ENCODE measurements at places on chromosomes 13 and 19.

DNA sequence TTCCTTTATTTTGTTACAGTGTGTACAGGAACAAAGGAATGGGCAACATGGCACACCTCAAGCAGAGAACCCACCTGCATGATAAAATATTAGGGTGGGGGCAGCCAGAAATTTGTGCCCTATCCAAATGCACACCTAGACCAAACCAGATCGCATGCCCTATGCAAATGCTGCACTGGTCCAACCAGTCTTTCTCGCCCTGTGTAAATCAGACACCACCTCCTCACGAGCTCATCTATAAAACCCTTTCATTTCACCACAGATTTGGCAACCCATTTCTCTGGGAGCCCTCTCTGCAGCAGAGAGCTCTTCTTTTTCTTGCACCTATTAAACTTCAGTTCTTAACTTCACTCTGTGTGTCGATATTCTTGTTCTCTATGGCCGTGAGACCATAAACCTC is 1559.2 kb downstream of the SLITRK1 start:
- DNase-seq, result no peak

DNA sequence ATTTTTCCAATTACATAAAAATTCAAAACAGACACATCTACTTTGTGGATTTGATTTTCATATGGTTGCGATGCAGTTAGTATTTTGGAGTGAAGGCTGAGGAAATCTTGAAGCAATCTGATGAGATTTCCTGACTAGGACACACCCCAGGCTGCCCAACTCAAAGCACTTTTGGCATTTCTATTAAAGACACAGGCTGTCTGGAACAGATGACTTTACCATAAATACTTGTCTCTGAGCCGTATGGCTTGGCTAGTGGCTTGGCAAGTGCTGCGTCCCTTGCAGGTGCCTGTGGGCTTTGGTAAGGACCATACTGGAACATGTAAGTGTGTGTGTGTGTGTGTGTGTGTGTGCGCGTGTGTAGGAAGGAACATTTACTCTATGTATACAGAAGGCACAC is 218.8 kb downstream of the FGF9 start:
- no peak for DNase-seq

GRCh38 chr19:23527797-23528196 is 132.5 kb upstream of the ZNF91 start:
- DNase-seq, result no peak

- DNase-seq, result peak; percentile 9
Observed at GRCh38 chr19:46303691-46304397, 7.0 kb downstream of the HIF3A start.

DNA sequence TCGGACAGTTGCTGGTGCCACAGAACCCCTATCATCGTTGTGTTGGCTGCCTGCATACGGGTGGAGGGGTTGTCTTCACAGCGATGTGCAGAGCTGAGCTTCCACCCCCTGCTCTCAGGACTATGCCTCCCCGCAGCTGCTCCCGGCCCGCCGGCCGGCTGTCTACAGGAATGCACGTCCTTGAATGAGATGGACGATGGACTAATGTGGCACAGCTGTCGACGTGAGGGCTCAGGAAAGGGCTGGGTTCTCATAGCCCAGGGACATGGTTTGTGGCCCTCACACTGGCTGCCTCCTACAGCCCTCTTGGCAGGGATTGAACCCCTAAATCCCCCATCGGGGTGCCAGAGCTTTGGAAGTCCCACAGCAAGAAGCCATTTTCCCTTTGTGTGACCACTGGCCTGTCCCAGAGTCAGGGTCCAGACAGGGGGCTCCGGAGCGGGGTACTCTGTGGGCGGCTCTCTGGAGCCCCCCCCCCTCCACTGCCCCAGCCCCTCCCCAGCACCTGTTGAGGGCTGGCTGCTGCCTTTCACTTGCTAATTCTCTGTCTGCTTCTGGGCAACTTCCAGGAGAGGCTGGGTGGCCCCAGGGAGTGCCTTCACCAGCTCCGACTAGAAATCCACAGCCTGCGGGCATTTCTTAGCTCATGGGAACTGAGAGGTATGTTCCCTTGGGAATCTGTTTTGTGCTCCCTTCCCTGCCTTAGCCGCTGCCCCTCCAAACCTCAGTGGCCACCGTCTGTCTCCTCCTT is 40.2 kb downstream of the TSSK6 start:
- DNase-seq, result no peak

GRCh38 chr13:48176781-48177180 is 56.2 kb upstream of the ITM2B start:
- no peak for DNase-seq

DNA sequence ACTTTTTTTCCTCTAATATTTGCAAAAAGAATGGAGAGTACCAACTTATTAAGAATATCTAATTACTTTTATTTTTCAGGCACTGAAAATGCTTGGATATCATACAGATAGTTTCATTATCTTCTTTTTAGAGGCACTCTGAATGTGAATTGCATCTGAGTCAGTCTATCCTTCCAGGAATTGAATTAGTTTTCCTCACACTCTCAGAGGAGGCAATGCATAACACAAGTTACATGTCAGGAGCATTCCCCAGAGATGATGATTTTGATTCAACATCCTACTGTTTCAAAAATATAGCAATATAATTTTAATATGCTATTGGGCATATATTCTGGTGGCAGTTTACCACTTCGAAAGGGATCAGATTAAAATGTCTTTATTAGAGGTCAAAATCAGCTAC is 1315.4 kb downstream of the PCDH9 start:
- no peak for DNase-seq

GRCh38 chr13:33994198-33994597 is 176.2 kb downstream of the RFC3 start:
- no peak for DNase-seq

DNA sequence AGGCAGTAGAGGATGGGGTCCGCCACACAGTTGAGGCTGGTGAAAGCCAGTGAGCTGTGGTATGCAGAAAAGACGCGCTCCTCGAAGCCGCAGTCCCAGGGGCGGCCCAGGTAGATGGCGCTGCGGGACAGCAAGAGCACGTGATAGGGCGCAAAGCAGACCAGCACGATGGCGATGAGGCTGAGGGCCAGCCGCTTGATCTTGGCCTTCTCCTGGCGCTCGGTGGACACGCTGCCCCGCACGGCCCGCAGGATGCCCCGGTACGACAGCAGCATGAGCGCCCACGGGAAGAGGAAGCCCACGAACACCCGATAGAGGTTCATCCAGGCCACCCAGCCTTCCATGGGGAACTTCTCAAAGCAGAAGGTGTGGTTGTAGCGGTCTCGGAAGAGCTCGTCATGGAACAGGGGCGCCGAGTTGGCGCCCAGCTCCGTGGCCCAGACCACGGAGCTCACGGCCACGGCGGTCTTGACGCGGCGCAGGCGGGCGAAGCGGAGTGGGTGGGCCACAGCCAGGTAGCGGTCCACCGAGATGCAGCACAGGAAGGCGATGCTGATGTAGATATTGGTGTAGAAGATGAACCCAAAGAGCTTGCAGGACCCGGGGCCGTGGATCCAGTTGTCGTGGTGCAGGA is 6.5 kb upstream of the OPA3 start:
- peak; percentile 46 for DNase-seq

- no peak for DNase-seq
Observed at GRCh38 chr19:47099576-47100050, 14.0 kb downstream of the ZC3H4 start.

DNA sequence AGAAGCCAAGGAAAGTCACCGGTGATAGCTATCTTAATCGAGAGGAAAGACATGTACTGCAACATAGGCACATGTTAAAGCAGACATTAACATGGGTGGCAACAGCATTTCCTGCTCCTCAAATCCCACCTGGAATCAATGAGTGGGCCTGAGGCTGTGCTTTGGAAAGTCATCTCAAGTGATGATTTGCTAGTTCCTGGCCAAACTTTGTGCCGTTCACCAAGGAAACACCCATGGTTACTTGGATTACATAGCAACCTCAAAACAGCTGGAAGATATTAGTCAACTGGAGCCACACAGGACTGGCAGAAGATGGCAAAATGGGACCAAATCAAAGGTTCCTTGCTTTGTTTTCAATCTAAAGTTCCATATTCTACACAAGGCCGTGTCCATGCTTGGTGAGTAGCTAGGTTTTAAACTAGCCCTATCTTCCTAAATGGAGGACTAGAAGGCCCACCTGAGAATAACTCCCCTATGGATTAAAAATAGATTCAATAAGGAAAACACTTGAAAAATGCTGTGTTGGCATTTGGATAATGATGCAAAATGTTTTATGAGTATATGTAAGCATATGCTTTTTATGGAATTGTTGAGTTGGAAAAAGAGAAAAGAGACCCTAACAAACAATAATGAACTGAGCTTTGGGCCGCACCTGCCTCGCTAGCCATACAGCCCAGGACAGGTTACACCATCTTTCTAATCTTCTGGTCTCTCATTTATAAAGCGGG is 144.5 kb downstream of the RGCC start:
- no peak for DNase-seq

DNA sequence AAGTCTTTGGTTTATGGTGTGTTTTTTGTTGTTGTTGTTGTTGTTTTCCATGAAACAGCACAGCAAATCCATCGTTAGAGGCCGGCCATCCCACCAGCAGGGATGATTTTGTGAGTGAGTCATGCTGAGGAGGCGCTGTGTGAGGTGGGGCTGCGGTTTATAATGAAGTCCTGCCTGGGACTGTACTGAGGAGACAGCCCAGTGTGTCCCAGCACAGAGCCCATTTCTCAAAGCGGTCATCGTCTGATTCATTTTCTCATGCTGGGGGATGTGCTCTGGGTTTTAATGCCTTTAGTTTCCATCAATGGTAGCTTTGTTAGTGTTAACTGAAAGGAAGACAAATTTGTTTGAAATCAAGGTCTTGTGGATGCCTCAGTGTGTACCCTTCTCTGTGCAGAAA is 129.3 kb upstream of the SERP2 start:
- no peak for DNase-seq

GRCh38 chr13:106612688-106613087 is 44.8 kb upstream of the ARGLU1 start:
- DNase-seq, result no peak

GRCh38 chr13:98927951-98928927 is 49.6 kb downstream of the DOCK9 start:
- no peak for DNase-seq

DNA sequence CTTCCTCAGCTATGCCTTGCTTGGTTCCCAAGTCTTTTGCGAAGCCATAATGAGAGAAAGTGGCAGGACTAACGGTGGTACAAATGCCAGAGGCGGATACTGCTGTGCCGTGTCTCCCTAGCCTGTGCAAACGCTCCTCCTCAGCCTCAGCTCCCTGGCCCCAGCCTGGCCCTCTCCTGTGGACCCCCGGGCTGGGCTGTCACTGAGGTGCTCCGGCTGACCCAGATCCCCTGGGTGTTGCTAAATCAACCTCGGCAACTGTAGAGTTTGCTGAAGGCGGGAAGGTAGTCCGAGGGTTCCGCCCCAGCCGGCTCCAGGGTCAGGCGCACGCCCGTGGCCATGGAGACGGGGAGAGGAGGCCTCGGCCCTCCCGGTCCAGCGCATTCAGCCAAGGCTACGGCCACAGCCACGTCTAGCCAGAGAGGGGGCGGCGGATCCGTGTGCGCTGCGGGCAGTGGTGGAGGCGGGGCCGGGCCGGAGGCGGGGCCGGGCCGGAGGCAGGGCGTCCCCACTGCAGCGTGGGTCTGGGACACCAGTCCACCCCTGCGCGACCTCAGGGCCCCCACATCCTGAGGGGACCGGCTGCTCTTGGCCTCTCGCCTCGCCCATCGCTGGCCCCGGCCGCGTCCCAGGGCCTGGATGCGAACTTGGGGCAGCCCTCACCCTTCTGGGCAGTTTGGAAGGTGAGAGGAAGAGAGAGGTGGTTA is 16.4 kb upstream of the ZNF492 start:
- DNase-seq, result no peak

- no peak for DNase-seq
Observed at GRCh38 chr19:16892436-16892835, 3.6 kb downstream of the F2RL3 start.

GRCh38 chr19:6048348-6048747 is 62.0 kb downstream of the RFX2 start:
- no peak for DNase-seq

DNA sequence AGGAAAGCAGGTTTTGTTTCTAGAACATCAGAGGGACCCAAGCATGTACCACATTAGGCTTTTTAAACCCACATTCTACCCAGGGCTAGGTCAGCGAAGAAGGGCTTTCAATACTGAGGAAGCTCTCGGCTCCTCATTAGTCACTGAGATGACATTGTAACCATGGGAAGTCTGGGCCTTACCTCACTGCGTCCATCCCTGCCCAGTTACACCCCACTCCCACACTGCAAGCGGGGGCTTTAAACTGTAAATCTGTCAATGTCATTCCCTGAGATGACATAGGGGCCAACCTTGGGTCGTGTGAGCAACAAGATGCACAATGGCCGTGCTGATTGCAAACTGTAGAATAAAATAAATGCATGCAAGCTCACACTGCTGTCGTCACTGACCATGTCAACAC is 21.7 kb upstream of the TFDP1 start:
- DNase-seq, result no peak

DNA sequence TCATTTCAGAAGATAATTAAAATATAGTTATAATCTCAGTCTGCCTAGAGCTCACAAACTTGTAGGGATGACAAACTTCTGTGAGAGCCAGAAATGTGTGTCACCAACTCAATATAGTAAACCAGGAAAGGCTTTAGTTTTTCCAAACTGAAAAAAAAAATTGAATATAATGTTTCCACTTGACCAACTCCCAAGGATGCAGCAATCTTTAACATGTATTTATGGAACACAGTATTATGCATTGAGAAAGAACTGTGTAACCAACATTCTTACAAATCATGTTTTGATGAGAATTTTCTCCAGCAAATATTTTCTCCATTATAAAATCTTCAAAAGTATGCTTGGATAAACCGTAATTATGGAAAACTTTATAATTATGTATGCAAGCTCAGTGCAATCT is 50.1 kb upstream of the KLF12 start:
- no peak for DNase-seq
